ENCODE measurements at places on chromosomes 4 and X.

GRCh38 chrX:107730991-107731766 lies 44.4 kb downstream of the TSC22D3 start:
- DNase-seq, result no peak

- no peak for DNase-seq
Observed at GRCh38 chr4:40916218-40916555, 166.4 kb downstream of the NSUN7 start.

GRCh38 chr4:83589279-83589678 lies 53.4 kb downstream of the GPAT3 start:
- no peak for DNase-seq

DNA sequence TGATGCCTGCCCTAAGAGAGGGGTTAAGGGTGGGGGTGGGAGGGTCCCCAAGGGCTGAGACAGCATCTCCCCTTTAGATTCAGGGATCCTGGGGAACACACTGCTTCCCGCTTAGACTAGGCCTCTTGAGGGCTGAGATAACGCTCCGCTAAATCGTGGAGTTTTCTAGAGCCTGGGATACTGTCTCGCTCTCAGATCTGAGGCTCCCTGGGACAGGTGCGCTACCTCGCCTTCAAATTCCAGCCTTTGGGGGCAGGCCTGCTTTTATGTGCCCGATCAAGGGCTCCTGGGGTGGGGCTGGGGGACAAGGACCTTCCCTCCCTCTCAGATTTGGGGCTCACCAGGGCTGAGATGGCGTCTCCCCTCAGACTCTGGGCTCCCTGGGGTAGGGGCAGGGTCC lies 440 bp upstream of the ARHGAP36 start:
- DNase-seq, result no peak

GRCh38 chr4:168759959-168760527 lies 250.0 kb downstream of the CBR4 start:
- no peak for DNase-seq

- no peak for DNase-seq
Observed at GRCh38 chr4:110815950-110816349, 193.1 kb upstream of the PITX2 start.

- no peak for DNase-seq
Observed at GRCh38 chr4:95867919-95868318, 28.0 kb downstream of the PDHA2 start.

DNA sequence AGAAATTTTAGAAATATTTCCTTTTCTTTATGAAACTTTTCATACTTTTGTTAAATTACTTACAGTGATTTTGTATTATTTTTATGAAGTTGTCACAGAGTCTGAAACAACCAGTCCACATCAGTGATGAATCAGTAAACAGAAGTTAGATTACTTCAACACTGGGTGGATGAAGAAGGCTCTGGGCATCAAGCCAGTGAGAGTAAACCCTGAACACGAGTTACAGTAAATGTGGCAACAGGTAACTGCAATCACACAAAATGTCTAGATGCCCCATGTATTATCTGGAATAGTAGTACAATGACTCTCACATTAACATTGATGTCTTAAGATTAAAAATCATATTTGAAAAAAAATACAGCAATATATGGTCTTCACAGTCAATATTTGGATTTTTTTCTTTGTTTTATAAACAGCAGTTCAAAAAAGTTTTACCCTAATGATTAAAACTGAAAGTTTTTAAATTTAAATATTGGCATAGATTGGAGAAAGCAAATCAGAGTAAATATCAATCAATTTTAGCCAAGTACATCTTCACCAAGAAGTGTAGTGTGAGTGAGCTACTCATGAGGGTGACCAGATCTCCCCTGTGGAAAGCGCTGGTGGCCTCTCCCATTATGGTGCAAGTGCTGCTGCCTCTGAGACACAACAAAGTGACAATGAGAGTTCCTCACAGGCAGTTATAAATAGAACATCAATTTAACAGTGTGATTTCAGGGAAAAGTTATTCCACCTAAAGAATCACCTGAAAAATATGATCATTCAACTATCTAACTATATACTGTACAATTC lies 63.2 kb upstream of the UGT2B7 start:
- no peak for DNase-seq

- no peak for DNase-seq
Observed at GRCh38 chr4:11894977-11895376, 466.3 kb upstream of the HS3ST1 start.

DNA sequence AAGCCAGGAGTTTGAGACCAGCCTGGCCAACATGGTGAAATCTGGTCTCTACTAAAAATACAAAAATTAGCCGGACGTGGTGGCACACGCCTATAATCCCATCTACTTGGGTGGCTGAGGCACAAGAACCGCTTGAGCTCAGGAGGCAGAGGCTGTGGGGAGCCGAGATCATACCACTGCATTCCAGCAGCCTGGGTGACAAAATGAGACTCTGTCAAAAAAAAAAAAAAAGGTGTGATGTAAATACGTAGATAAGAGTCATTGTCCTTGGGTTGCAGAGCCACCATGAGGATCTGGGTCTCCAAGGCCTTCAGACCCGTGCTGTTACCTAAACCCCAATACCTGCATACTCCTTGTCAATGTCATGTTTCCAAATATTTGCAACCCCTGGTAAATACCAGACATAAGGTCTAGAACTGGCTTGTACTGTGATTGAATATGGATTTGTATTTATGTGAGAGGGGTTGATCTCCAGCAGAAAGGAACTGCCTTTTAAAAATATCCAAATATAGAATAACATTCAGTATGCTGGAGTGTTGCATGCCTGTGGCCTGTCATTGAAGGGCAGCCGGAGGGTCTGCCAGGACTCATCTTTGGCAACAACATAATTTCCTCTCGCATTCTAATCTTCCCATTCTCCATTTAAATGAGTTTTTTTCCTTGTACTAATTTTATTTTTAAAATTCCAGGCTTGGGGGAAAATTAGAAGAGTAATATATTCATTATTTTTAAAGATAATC lies 40.4 kb downstream of the ATXN3L start:
- DNase-seq, result no peak

GRCh38 chr4:154030746-154031145 lies 241.9 kb upstream of the SFRP2 start:
- DNase-seq, result no peak

DNA sequence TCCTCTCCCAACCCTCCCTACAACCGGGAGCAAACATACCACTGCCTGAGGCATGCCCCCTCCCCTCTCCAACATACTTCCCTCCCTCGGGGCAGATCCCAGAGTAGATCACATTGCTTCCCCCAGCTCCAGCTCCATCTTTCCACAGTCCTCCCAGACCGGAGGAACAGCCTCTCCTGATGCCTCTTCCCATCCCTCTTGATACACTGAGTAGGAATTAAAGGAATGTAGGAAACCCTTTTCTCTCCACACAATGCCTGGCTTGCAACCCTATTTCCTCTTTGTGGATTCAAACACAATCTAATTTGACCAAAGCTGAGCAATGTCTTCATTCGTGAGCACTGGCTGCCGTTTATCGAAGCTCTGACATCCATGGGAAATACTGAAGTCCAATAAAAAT lies 339.8 kb downstream of the BCOR start:
- DNase-seq, result no peak

GRCh38 chr4:105966051-105966450 lies 70.8 kb downstream of the NPNT start:
- DNase-seq, result no peak

DNA sequence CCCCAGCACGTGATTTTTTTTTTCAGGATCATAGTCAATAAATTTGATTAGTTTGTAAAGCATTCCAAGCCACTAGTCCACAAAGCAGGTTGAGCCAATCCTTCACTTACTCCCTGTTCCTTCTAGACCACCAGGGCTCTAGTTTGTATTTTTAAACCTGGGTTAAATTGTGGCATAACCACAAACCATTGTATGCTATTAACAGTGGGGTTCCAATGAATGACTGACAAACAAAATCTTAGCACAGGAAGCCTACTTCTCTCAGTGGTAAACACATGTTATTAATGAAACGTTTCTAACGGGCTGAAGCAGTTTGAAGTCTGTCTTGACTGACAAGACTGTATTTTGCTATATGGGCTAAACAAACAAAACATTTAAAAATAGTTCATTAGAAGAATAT lies 48.6 kb upstream of the GYPA start:
- no peak for DNase-seq

DNA sequence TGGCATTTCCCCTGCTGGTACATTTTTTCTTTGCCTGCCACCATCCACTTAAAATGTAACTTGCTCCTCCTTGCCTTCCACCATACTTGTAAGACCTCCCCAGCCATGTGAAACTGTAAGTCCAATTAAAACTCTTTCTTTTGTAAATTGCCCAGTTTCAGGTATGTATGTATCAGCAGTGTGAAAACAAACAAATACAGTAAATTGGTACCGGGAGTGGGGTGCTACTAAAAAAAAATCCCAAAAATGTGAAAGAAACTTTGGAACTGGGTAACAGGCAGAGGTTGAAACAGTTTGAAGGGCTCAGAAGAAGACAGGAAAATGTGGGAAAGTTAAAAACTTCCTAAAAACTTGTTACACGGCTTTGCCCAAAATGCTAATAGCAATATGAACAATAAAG lies 16.3 kb downstream of the ARHGEF9 start:
- no peak for DNase-seq

DNA sequence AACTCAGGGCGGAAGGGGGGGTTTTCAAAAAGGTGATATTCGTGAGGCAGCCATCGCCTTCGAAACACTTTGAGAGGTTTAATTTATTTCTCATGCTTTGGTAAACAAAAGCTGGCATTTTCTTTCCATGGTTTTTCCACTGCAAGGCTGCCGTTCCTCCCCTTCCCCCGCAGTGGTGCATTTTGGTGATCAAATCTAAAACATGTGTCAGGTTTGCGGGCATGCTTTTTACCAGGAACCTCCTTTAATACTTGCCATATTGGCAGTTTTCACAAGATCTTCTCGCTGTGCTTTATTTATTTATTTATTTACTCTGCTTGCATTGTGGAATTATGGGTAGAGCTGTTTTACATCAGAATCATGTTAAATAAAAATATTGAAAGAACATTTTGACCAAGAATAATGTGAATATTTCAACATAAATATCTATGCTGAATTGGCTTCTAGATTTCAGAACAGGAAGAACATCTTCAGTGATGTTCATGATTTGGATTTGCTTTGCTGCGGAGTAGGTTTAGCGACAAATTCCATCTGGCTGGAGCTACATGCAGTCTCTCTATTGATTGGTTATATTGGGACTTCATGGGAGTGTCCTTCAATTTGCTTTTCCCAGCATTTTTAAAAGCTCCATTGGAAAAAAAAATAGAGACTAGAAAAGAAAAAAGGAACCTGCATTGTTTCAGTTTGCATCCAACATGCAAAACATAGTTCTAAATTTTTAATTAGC lies 54.4 kb downstream of the STOX2 start:
- DNase-seq, result no peak

- DNase-seq, result no peak
Observed at GRCh38 chr4:142380052-142380602, 466.0 kb downstream of the INPP4B start.

DNA sequence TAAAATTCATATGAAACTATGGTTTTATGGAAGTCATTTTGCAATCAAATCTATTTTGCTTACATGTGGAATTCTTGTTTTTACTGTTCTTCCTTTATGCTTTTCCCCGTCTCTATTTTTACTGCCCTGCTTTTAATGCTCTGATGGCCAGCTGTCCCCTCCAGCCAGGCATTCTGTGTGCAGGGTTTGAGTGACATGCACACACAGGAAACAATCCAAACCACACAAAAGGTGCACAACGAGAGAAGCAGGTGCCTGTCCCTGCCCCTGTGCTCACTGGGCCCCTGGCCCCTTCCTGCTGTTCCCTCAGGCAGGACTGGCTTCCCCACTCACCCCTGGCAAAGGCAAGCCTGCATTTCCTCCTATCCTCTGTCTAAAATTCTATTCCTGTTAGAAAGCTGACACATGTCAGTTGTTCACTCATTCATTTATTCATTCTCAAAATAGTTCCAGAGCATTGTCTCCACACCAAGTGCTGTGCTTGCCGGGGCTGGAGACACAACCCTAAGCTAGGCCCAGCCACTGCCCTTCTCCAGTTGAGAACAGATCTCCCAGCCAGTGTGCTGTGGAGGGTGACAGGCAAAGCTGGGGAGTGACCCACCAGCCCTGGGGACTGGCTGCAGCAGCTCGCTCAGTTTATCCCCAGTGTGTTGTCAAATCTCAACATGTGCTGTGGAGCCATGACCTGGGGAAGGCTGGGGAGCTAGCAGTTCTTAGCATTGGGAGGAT lies 346.3 kb downstream of the FBXW7 start:
- no peak for DNase-seq

DNA sequence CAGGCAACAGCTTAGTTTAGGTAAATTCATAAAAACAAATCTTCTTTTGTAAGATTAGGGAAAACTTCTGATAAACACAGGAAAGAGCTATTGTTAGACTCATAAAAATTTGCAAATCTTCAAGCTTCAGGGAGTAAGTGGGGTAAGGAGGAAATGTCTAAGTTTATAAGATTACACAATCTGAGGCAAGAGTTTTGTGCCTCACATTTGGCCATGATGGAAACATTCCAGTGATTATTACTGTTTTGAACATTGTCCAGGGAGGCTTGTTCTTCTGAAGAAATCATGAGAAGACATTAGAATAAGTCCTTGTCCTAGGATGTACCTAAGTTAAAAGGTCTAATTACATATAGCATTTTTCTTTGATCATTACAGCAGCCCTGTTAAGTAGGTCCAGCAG lies 72.8 kb downstream of the MAOB start:
- no peak for DNase-seq

DNA sequence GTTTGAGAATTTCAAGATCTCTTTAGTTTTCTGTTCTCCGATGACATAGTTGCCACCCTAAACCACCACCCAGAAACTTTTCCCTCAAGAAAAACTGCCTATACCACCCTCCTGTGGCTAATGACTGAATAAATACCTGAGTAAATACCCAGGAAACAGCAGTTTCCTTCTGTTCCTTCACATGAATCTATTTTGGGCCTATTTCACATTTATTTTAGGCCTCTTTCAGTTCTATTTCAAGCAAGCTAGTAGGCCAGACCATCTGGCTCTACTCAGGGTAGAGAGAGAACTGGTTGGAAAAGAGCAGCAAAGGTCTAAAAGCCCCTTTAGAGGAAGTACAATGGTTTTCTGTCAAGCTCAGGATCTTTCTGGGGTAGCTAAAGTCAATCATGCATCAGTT lies 23.4 kb downstream of the ARHGEF9 start:
- DNase-seq, result no peak

DNA sequence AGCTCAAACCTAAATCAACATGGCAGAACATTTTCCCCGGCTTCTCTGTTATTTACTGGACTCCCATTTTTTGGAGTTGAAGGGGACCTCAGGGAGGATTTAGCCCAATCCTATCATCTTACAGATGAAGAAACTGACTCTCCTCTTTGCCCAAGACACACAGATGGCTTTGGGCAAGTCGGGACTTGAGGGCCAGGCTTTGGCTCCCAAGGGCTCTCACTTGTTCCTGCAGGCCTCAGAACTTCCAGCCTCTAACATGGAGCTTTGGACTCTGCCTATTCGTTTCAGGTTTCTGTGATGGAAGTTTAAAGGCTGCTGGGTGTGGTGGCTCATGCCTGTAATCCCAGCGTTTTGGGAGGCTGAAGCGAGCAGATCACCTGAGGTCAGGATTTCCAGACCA lies 59.5 kb downstream of the RHOH start:
- no peak for DNase-seq
